ENCODE measurements at places on chromosomes 5 and 9. TPM values are rescaled to one million over a fixed set of nuclear protein-coding genes. Genes with fewer than 3 reads are reported as not detected.
A peak's percentile ranks its signal among the peaks of the same experiment; 100 is the strongest.

GRCh38 chr9:122403381-122404000, 32.7 kb downstream of the PTGS1 start:
- no peak overlapping the region for H3K27ac ChIP-seq
- no peaks in the 10 kb centered on the region for H3K36me3 ChIP-seq
- no peaks in the 10 kb centered on the region for H3K4me1 ChIP-seq
- DNase-seq: no peak
- no peaks in the 10 kb centered on the region for H3K27me3 ChIP-seq
- H3K4me3 ChIP-seq: no peak overlapping the region

GRCh38 chr5:88661806-88662207, 221.2 kb downstream of the MEF2C start:
- H3K4me3 ChIP-seq: no peak overlapping the region
- H3K4me1 ChIP-seq: peaks cover 26% of the 10 kb centered on the region
- H3K36me3 ChIP-seq: no peaks in the 10 kb centered on the region
- H3K27me3 ChIP-seq: peaks cover 75% of the 10 kb centered on the region

DNA sequence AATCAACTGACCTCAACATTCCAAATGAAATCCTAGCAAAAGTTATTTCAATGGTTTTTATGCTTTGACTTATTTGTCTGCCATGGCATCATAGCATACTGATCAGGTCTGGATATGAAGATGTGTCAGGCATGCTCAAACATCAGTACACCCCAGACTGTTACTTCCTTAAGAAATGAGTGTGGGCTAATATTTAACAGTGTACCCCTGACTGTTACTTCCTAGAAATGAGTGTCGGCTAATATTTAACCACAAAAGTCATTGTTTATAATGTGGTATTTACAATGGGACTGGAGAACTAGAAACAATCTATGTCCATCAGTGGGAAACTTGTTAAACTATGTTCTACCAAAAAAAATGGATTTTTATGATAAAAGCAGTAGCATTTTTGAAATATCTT, 38.1 kb upstream of the HNRNPA0 start:
- no peaks in the 10 kb centered on the region for H3K27me3 ChIP-seq
- no peak overlapping the region for H3K27ac ChIP-seq
- H3K4me1 ChIP-seq: no peaks in the 10 kb centered on the region
- peak; percentile 39 for DNase-seq
- H3K36me3 ChIP-seq: no peaks in the 10 kb centered on the region

The DPYSL3 gene
- 49.8 TPM for total RNA-seq

DNA sequence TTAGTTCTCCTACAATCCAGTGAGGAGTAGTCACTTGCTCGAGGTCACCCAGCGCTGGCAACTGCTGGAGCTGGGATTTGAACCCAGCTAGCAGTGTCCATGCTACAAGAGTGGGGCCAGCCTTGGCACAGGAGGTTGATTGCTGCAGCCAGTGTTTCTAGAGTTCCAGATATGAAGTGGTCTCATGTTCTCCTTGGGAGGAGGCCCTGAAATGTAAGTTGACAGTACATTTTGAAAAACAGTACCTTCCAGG, 802 bp downstream of the CCDC107 start:
- peaks cover 38% of the 10 kb centered on the region for H3K4me1 ChIP-seq
- peak overlapping the region; percentile 82 for H3K4me3 ChIP-seq
- no peaks in the 10 kb centered on the region for H3K27me3 ChIP-seq
- peak; percentile 69 for DNase-seq
- H3K36me3 ChIP-seq: peaks cover 25% of the 10 kb centered on the region

The TMEM252 gene
- total RNA-seq: not detected

The IL3 gene
- total RNA-seq: not detected

GRCh38 chr9:2729003-2729402, 11.7 kb downstream of the KCNV2 start:
- H3K4me1 ChIP-seq: no peaks in the 10 kb centered on the region
- no peaks in the 10 kb centered on the region for H3K36me3 ChIP-seq
- H3K27ac ChIP-seq: no peak overlapping the region
- H3K27me3 ChIP-seq: no peaks in the 10 kb centered on the region
- H3K4me3 ChIP-seq: no peak overlapping the region
- DNase-seq: no peak

The SLC23A1 gene
- total RNA-seq: 0.37 TPM

The EDIL3 gene
- 75.0 TPM for total RNA-seq

DNA sequence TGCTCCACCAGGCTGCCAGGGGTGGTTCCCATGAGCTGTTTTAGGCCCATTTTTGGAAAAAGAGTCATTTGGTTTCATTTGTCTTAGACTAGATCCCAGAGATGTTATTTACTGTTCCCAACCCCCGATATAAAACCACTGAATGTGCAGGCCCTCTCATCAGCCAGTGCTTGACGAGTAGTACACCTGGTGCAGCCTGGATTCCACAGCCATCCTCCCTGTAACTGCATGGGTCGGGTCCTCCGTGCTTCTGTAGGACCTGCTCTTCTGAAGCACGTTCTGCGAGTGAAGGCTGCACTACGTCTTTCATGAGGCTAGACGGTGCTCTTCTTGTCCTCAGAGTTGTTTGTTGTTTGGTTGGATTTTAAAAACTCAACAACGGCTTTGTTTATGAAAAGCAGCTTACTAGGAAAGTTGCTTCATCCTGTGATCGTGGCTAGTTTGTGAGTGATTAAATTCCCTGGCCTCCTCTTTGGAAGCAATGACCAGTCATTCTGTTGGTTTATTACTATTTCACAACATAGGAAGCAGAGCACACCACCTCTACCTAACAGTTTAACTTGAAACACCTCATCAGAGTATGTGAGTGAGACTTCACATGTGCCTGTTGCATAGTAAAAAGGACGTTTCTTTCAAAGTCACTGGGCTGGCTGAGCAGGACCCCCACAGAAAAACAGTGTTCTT, 135.2 kb downstream of the AOPEP start:
- peak overlapping the region; percentile 91 for H3K27ac ChIP-seq
- H3K27me3 ChIP-seq: no peaks in the 10 kb centered on the region

- H3K27me3 ChIP-seq: no peaks in the 10 kb centered on the region
- no peak overlapping the region for H3K27ac ChIP-seq
- DNase-seq: no peak
- H3K4me1 ChIP-seq: peaks cover 9% of the 10 kb centered on the region
- H3K4me3 ChIP-seq: no peak overlapping the region
- no peaks in the 10 kb centered on the region for H3K36me3 ChIP-seq
These were observed 5.2 kb upstream of the GRK6 start for GRCh38 chr5:177421062-177421798.

DNA sequence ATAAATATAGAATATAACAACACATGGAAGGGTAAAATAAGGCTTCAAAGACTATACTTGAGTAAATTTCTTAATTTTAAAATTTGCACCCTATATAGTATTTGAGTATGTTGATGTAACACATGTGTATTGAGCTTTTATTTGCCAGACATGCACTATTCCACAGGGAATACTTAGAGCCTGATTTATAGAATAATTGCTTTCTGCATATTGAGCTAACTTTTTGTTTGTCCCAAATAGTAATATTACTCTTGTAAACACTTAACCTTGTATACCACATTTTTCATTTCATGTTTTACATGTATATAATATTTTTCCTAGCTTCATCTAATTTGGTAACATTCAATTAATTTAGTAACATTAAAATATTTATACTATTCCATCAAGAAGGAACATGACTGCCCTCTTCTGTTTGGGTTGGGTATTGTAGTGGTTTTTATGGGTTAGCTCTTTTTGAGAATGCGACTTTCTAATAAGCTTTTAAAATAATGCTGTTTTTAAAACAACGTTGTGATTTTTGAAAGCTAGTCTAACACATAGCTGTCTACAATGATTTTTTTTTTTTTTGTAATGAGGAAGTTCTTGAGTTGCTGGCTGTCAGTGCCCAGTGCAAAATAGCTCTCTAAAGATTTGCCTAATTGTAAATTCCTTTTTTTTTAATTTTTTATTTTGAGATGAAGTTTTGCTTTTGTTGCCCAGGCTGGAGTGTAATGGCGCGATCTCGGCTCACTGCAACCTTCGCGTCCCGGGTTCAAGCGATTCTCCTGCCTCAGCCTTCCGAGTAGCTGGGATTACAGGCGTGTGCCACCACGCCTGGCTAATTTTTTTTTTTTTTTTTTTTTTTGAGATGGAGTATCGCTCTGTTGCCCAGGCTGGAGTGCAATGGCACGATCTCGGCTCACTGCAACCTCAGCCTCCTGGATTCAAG, 4.8 kb downstream of the SUB1 start:
- no peaks in the 10 kb centered on the region for H3K27me3 ChIP-seq
- peaks cover 7% of the 10 kb centered on the region for H3K4me1 ChIP-seq
- peaks cover 66% of the 10 kb centered on the region for H3K36me3 ChIP-seq
- no peak overlapping the region for H3K27ac ChIP-seq
- H3K4me3 ChIP-seq: no peak overlapping the region
- peak; percentile 80 for DNase-seq

DNA sequence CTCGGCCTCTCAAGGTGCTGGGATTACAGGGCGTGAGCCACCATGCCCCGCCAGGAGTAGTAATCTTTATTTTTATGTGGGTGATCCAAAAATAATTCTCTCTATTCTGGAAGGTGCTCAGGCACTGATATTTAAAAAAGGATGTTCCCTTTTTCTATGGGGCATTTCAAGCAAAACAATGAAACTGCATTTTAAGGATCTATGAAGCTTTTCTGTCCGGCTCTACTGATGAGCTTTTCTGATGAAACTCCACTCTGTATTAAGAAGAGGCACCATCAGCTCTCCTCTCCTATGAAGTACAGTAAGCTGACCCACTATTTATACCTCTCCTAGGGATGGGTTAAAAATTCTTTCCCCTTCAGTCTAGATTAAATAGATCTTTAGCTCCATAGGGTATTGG, 7.4 kb downstream of the ADAM19 start:
- no peak overlapping the region for H3K4me3 ChIP-seq
- H3K27ac ChIP-seq: peak overlapping the region; percentile 92
- H3K27me3 ChIP-seq: no peaks in the 10 kb centered on the region

The CENPH gene
- total RNA-seq: 1.8 TPM

The CTXN3 gene
- not detected for total RNA-seq

DNA sequence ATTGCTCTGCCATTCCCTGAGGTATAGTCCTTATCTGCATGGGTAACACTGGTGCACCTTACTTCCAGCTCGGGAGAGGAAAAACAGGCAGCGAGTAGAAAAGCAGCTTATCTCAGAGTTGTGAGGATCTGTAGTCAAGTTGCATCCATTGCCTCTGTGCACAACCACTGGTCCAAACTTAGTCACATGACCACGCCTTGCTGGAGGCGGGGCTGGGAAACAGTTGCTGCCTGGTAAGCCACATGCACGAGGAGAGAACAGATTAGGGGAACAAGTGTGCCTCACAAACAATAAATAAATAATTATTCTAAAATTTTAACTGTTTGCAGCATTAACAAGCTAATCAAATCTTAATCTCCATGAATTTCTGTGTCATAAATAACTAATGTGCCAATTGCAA, 18.6 kb downstream of the ZNF622 start:
- H3K4me3 ChIP-seq: no peak overlapping the region
- H3K4me1 ChIP-seq: no peaks in the 10 kb centered on the region
- H3K27ac ChIP-seq: no peak overlapping the region
- no peak for DNase-seq

GRCh38 chr5:63573380-63573779, 388.9 kb downstream of the HTR1A start:
- no peaks in the 10 kb centered on the region for H3K4me1 ChIP-seq
- no peak overlapping the region for H3K27ac ChIP-seq
- H3K27me3 ChIP-seq: no peaks in the 10 kb centered on the region

DNA sequence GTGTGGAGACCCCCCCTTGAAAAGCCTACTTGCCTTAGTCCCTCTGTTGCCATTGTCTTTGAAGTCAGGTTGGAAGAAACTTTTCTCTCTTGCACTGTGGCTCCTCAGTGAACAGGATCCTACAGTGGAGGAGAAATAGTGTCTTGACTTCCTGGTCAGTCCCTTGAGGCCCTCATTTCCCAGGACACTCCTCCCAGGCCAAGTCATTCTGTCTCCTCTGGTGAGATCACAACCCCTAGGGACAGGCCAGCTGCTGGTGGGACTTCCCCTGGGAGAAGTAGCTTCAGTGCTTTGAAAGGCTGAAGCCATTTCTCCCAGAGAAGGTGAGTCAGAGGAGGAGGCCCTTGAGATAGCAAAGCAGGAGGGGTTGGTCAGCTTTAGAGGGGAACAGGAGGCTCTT, 10.1 kb upstream of the GRIA1 start:
- no peak overlapping the region for H3K4me3 ChIP-seq
- DNase-seq: no peak
- H3K36me3 ChIP-seq: no peaks in the 10 kb centered on the region
- H3K27ac ChIP-seq: no peak overlapping the region
- no peaks in the 10 kb centered on the region for H3K27me3 ChIP-seq
- H3K4me1 ChIP-seq: no peaks in the 10 kb centered on the region

DNA sequence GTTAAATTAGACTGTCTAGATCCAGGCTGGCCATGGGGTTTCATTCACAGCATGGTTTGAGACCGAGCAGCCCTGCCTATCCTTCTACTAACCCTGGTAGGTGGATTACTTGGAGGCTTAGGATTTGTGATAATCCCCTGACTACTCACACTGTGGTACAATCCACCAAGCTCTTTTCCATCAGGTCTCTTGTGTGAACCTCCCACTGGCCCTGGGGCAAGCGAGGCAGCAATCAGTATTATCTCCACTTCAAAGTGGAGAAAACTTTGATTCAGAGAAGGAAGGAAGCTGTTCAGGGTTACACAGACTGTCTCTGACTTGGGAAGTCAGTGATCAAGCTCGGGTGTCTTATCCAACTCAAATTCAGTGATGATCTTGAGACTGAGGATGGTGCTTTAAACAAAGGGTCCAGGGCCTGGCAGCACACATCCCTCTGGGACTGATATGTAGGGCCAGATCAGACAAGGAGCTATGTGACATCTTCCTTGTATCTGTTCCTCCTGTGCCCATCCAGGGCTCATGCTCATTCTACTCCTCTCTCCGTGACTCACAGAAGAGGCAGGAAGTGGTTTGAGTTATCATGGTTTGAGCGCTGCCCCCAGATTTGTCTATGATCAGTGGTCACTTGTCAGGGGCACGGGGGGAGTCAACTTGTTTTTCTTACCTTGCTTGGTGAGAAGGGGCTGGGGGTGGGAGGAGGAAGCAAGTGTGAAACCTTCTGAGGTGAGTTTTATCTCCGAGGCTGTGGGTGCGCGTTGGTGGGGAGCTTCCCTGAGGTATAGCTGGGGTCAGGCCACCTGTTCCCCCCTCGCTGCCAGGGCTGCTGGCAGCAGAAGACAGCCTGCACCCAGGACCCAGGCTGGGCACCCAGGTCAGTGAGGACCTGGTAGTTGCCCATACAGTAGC, 48.6 kb downstream of the RGS3 start:
- no peak overlapping the region for H3K4me3 ChIP-seq
- H3K36me3 ChIP-seq: peaks cover 5% of the 10 kb centered on the region
- H3K4me1 ChIP-seq: peaks cover 9% of the 10 kb centered on the region
- peak overlapping the region; percentile 71 for H3K27ac ChIP-seq
- H3K27me3 ChIP-seq: no peaks in the 10 kb centered on the region
- no peak for DNase-seq

- H3K27me3 ChIP-seq: no peaks in the 10 kb centered on the region
- no peak overlapping the region for H3K27ac ChIP-seq
- DNase-seq: no peak
- H3K36me3 ChIP-seq: no peaks in the 10 kb centered on the region
- no peak overlapping the region for H3K4me3 ChIP-seq
These were observed 624.2 kb downstream of the KCTD16 start for GRCh38 chr5:144794922-144795321.

Data from stomach (tissue), 19 donors.